ENCODE measurements at places on chromosomes 12 and 14.

DNA sequence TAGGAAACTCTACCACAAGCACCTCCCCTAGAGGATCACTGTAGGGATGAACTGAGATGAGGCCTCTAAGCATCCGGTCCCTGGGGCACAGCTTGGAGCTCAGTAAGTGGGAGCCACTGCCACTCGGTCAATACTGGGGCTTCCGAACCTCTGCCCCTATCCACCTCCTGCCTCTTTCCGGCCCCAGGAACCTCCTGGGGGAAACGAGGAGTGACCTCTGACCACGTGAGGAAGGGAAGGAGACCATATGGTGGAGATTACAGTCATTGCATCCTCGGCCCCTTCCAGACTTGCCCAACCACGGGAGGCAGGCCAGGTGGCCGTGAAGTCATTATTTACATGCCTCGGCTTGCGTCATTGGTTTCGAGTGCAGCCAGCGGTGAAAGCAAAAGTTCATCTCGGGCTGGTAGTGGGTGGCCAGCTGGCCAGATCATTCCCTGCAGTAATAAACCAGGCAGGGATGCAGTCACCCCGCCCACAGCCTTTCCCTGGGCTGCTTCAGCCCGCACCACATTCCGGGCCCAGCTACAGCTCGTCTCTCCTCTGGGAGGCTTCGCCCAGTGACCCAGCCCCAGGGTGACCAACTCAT, 65.4 kb downstream of the C14orf132 start:
- no peak for DNase-seq

- DNase-seq: peak; percentile 44
Measured at GRCh38 chr12:110224379-110225304, 56.4 kb upstream of the ATP2A2 start.

DNA sequence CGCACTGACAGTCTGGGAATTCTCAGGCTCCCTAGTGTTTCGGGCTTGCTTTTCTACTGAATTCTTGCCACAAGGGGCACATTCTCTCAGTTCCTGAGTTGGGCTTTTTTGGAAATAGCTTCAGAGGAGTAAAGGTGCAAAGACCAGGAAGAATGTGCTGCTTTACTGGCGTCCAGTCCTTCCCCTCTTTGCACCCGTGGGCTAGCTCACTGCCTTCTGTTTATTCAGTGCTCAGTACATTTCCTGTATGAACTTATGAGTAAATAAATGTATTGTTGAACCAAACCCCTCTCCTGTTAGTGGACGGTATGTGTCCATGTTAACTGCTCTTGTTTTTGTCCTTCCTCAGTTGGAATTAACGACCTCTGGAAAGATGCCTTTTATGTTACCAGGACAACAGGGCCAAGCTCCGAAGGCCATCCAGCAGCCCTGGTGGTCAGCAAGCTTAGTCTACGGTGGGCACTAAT, 24.0 kb downstream of the GSG1 start:
- DNase-seq: peak; percentile 87

- DNase-seq: no peak
Measured at GRCh38 chr14:52086711-52087110, 17.9 kb upstream of the NID2 start.

- DNase-seq: peak; percentile 48
Measured at GRCh38 chr14:33165144-33165925, 226.7 kb downstream of the NPAS3 start.

GRCh38 chr12:846421-846820, 94.0 kb downstream of the WNK1 start:
- DNase-seq: no peak

GRCh38 chr14:36751920-36752319, 90.3 kb downstream of the PAX9 start:
- DNase-seq: no peak

DNA sequence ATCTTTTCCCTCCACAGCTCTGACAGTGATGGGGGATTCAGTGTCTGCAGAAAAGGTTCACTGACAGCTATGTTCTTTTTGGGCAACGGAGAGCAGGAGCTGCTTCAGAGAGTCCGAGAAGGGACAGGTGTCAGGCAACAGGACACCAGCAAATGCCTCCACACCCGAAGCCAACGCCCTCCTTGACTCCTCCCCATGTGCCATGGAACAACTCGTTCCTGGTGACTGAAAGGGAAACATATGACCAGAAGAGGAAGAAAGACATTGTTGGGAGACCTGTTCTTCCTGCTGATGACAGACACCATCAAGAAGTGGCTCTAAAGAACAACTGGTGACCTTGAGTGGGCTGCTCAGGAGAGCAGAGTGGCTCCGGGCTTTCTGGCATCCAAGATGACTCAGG, 172.3 kb upstream of the NOS1 start:
- no peak for DNase-seq

DNA sequence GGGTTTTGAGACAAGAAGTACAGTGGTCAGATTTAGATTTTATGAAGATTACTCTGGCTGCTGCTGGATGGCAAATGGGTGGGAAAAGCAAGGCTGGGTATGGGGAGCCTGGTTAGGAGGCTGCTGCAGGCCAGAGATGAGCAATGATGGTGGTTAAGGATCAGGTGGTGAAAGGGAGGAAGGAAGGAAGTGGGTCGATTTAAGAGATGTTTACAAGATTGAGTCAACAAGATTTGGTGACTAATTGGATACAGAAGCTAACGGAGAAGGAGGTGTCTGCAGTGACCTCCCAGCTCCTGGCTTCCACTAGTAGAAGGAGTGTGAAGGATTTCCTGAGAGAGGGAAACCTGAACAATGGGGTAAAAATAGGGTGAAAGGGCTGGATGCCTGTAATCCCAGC, 18.7 kb downstream of the NOS1 start:
- no peak for DNase-seq

DNA sequence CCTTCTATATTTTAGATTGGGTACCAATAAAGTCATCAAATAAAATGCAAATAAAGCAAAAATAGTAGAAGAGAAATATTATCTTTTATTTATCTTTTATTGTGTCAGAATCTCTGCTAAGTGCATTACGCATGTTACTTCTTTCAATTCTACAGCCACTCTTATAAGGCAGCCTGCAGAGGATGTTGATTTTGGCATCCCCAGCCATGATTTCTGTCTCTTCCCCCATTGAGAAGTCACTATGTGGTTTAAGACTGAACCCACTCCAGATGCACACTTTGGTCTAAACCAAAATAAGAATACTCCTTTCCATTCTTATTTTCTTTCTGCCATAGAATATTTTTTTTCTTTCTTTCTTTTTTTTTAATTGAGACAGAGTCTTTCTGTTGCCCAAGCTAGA, 56.0 kb upstream of the ACSS3 start:
- no peak for DNase-seq

GRCh38 chr12:52577316-52577715, 3.7 kb upstream of the KRT74 start:
- no peak for DNase-seq

DNA sequence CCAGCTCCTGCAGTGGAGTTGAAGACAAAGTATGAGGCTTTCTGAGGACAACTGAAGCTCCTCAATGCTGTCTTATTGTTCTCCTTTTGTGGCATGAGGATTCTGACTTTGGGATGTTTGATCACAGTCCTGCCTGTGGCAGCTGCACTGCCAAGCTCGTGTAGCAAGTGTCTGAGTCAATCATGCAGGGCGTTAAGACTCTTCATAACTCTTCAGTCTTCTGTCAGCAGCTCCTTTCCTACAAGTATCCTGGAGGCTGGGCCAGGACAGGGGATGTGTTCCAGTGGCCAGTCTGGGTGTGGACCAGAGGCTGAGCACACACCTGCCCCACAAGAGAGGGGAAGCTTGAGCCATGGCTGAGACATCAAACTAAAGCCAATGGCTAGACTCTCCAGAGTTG, 94.3 kb downstream of the PELI2 start:
- DNase-seq: no peak

- no peak for DNase-seq
Measured at GRCh38 chr12:225012-225411, 11.1 kb upstream of the SLC6A12 start.

DNA sequence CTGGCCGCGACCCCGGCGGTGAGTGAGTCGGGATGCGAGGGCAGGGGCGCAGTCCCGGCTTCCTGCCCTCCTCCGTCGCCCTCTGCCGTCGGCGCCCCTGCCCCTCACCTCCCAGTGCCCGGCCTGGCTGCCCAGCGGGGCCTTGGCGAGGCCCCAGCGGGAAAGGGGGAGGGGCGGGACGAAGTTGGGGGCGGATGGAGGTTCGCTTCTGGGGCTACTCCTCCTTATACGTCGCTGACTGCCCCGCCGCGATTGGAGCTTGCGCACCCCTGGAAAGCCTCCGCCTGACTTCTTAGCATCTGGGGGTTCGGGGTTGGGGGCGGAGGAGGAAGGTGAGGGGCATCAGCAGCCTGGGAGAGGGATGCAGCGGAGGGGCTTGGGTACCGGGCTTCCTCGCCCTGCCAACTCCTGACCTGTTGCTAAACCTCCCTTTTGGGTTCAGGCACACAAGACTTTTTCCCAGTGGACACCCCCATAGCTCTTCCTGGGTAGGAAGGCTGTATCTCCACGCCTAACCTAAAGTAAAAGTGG, 406 bp downstream of the TMEM263 start:
- peak; percentile 89 for DNase-seq

DNA sequence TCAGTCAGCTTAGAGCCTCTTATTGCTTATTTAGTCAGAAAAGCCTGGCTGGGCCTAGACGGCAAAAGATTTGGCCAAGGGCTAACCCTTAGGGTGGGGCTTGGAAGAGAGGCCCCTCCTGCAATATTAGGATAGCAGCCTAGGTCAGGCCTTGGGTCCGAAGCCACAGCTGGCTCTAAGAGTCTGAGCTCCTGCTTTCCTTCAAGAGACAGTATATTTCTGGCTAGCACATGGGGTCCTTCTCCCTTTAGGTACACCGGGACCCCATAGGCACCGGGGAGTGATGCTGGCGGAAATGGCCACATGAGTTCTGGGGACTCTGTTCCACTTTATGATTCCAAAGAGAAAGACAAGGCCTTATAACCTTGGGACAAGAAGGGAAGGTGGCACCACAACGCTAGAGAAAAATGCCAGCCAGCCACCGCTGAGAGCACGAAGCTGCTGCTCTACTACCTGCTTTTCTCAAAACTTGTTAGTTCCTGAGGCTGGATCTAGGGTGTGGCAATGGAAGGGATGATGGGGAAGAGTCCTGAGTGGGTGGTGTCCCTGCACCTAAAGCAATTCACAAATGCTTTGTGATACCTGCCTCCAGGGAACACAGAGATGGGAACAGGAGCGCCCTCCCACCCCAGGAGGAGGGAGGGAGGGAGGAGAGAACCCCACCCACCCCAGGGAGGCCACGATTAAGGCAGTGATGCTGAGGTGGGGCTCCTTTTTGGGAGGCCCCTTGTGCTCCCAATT, 3.1 kb upstream of the AVIL start:
- no peak for DNase-seq

- no peak for DNase-seq
Measured at GRCh38 chr12:108635201-108635996, 1.7 kb upstream of the SELPLG start.

GRCh38 chr14:99348816-99349614, 77.0 kb upstream of the BCL11B start:
- DNase-seq: no peak

DNA sequence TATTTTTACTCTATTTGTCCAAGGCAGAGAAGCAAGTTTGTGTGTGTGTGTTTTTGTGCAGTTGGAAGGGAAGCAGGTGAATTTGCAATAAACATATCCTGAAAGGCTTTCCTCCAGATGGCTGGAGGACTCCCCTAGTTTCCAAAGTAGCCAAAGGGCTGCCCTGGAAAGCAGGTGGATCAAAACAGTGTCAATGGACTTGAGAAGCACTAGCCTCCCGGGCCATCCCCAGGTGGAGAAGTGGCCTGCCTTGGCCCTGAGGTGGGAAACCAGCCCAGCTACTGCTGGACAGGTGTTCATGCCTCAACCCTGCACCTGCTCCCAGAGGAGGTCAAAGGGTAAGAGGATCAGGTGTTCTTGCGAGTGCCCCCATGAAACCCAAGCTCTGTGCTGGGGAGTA, 1046.9 kb downstream of the VRK1 start:
- no peak for DNase-seq

- DNase-seq: no peak
Measured at GRCh38 chr12:72203764-72204335, 68.3 kb upstream of the TRHDE start.

DNA sequence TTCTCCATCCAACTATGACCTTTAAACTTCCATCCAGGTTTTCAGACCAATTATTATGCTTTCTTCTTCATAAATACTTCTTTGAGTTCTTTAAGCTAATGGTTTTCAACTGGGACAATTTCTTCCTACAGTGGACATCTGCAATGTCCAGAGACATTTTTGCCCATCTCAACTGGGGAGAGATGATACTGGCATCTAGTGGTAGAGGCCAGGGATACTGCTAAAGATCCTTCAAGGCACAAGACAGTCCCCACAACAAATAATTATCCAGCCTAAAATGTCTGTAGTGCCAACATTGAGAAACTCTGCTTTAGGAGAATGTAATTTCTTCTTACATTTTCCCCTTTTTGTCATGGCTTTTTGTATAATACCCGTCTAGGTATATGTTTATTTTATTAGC, 10.6 kb downstream of the TRHDE start:
- peak; percentile 48 for DNase-seq

DNA sequence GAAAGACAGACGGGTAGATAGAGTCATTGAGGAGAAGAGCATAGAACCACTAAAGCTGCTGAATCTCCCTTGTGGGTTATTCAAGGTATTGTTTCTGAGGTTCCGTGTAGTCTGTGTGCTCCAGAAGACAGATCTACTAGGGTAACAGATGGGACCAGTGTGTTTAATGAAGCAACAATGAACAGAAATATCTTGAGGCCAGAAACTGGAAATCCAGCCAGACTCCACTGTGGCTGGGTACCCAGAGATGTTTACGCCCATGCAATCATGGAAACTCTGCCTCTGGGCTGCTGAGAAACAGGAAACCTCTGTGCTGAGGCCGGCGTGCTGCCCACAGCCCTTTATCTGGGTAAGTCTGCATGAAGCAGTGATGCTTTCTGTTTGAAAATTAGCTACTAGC, 8.3 kb downstream of the PROX2 start:
- no peak for DNase-seq

DNA sequence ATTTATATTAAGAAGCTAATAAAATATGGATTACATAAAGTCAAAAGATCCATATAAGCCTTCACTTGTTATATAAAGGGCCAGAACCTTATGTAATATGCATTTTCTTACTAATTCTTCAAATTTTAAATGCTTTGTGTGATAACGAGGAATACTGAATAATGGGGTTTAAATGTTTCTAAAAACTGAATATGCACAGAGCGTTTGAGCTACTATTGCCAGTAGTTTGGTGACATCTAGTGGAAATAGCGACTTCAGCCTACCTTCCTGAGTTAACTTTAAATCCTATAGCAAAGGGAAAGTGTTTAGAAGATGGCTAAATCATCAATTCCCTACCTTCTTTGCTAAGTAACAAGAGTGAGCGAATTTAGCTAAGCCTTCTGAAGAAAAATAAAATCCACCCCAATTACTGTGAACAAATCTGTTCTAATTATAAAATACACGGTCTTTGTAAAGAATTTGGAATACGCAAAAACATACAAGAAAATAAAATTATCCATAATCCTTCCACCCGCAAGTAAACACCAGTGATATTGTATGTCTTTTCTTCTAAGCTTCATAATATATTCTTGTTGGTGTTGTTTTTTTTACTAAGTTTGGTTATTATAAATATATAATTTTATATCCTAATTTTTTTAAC, 115.5 kb upstream of the G2E3 start:
- peak; percentile 73 for DNase-seq

- DNase-seq: peak; percentile 42
Measured at GRCh38 chr12:56115329-56115728, 1.1 kb upstream of the RPL41 start.

GRCh38 chr14:100594625-100594951, 7.4 kb upstream of the BEGAIN start:
- no peak for DNase-seq

GRCh38 chr14:32492457-32492856, 163.4 kb downstream of the AKAP6 start:
- no peak for DNase-seq
